ENCODE measurements at places on chromosomes 2 and 18.

DNA sequence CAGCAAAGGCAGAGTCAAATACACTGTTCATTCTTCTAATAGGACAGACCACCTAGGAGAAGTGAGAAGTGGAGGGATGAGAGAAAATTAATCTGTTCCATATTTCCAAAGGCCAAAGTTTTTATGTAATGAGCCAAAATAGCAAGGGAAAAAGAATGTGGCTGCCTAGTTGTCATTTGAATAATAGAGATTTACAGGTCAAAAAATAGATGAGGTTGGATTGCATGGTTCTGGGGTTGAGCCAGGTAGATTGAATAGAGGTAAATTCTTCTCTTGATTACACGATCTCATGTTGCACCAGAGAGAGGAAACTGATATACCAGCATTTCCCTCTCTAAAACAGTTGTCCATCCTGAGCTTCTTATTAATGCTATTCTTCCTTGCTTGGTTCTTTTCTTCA, 325.8 kb downstream of the CCDC178 start:
- no peak for DNase-seq

DNA sequence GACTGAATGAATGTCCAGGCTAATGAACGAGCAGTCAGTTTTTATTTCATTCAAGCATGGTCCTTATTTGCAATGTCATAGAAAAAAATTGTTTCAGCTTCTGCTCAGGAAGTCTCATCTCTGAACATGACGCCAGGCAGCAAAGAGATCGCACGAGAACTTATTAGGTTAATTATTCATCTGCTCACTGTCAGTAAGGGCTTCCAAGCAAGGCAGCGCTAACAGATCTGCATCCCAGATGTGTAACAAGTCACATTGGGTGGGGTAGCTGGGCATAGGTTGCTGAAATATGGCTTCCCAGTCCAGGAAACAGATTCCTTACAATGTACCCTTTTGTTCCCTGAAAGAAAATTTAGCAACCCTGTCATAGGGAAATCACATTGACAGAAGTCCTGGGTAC, 63.5 kb downstream of the ANKRD44 start:
- no peak for DNase-seq

DNA sequence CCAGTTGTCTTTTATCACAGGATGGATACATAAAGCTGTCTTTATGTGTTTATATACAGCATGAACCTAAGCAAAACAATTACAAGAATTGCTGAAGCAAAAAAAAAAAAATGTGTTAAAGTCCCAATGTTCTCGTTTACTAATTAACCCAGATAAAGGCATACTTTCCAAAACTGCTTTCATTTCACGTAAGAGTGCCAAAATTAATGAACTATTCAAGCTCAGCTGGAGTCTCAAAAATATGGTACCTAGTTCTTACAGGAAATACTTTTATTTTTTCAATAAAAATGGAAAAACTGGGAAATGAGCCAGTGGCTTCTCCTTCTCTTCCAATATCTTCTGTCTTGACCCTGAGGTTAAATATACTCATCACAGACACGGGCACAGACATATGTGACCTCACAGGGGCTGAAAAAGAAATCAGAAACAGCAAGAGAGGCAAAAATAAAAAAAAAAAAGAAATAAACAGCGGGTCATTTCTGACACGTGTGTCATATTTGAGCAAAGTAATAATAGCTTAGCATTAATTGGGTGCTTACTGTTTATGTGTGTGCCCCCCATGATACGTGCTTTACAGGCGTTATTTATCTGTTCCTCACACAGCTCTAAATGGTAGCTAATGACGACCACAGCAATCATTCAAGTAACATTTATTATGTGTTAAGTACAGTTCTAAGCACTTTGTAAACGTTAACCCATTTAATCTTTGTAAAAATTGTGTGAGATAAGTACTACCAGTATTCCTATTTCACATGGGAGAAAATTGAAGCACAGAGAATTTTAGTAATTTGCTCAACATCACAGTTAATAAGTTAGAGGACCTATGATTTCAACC, 158.0 kb upstream of the MMADHC start:
- no peak for DNase-seq

DNA sequence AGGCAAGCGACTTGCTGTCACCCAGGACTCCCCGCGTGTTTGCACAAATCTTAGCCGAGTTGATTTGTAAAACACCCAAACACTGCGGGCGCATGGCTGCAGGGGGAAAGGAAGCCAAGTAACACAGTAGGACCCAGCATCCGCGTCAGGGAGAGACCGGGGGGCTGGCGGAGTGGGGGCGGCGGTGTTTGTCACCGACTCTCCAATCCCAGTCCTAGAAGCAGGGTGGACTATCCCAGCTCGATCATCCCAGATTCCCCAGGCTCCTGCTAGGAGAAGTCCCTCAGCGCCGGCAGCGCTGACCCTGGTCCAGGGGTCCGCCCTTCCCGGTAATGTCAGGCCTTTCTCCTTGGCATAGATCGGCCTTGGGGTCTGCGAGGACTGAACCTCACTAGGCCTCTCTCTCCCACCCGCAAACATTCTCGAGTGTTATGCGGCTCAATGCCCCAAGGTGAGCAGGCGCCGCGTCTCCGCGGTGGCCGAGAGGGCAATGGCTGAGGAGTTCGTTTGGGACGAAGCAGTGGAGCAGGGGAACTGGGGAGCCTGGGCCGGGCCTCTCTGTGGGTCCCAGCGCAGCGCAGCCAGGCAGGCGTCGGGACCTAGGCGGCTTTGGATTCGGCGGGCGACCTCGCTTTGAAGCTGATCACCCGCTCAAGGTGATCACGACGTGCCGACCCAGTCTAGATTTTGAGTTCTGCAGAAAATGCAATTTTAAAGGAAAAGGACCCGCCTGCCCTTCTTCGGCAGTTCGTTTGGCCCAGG, 1.5 kb upstream of the GDF7 start:
- no peak for DNase-seq

- DNase-seq = no peak
These were observed 713.6 kb upstream of the POU3F3 start for GRCh38 chr2:104140361-104140760.

DNA sequence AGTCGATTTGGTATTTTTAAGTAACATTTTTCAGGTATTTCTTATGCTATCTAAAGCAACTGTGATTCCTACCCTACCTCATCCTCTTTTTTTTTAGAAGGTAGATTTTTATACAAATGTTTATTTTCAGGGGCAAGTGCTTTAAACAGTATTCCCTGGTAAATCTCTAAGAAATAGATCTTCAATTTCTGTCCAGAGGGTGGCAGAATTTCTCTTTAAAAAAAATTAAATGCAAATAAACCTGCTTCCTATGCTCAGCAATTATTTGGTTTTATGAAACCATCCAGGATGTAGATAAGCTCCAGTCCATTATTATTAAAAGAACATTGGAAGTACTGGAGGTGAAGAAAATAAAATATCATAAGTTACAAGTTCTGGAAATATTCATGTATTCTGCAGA, 191.9 kb downstream of the MYO3B start:
- DNase-seq = no peak

GRCh38 chr18:67513280-67513679, 3.2 kb downstream of the DSEL start:
- DNase-seq = no peak
